Stimulated activated CD4-positive, alpha-beta T cell treated with anti-CD3 and anti-CD28 coated beads, Interleukin-1b, Interleukin-23, amount 100 ng/mL, for 48 hours (primary cell): ENCODE measurements at places on chromosomes 16 and 17.
A peak's percentile ranks its signal among the peaks of the same experiment; 100 is the strongest.

- no peak for DNase-seq
Measured at GRCh38 chr17:54666559-54666958, 234.1 kb upstream of the TOM1L1 start.

GRCh38 chr16:69182730-69183416 lies 4.1 kb upstream of the SNTB2 start:
- DNase-seq: no peak

GRCh38 chr17:75666959-75667790 lies at the start of the genes RECQL5 and SAP30BP:
TSS of gene RECQL5 (minus strand) at chr17:75667154. CDS start at chr17:75666557, 597 bp downstream.
TSS of gene SAP30BP (plus strand) at chr17:75667338. CDS start at chr17:75667373, 35 bp downstream.
- peak; percentile 98 for DNase-seq

DNA sequence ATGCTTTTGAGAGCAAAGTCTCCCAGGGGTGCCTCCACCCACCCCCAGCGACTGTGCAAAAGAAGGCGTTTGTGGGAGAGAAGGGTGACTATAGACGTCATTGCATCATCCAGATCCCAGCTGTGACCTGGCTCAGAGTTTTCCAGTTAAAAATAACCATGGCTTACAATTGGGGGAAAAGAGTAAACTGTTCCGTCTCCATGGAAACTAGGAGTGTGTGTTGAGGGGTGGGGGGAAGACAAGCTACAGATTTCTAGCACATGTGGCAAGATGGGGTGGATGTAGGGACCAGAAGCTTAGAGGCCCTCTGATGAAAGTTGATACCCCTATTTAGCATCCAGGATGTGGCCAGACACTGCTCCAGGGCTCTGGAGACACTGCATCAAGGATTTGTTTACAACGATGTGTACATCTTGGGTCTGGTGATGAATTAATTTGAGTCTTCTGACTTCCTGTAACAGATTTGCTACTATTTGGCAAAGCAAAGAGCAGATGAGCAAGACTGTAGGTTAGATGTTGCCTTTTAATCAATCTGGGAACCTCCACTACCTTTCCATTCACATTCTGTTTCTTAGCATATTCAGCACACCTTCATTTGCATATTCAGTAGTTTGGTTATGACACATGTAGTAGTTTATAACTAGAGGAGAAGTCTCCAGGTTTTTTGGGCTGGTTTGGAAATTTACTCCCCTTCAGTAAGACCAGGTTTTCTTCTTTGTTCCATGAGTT lies 6.2 kb upstream of the DUSP14 start:
- DNase-seq: no peak

DNA sequence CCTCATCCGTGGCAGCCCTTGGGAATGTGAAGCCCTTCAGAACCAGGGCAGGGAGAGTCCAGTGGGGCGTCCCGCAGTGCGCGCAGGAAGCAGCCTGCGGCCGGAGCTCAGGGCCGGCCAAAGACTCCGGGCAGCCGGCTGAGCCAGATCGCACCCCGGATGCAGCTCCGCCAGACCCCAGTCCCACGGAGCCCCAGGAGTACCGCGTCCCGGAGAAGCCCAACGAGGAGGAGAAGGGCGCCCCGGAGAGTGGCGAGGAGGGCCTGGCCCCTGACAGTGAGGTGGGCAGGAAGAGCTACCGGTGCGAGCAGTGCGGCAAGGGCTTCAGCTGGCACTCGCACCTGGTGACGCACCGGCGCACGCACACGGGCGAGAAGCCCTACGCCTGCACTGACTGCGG lies 6.9 kb downstream of the ZNF205 start:
- DNase-seq: no peak

- DNase-seq: no peak
Measured at GRCh38 chr16:58348986-58349385, 43.3 kb upstream of the GINS3 start.

GRCh38 chr16:85759136-85759535 lies 8.2 kb upstream of the C16orf74 start:
- DNase-seq: no peak

GRCh38 chr17:27324771-27325339 lies 30.9 kb downstream of the WSB1 start:
- DNase-seq: no peak

- DNase-seq: no peak
Measured at GRCh38 chr17:66383333-66383732, 80.9 kb downstream of the PRKCA start.

GRCh38 chr17:7839876-7840261 lies 5.9 kb downstream of the KDM6B start:
- DNase-seq: peak; percentile 45

- DNase-seq: no peak
Measured at GRCh38 chr16:87101903-87102302, 215.3 kb downstream of the C16orf95 start.

DNA sequence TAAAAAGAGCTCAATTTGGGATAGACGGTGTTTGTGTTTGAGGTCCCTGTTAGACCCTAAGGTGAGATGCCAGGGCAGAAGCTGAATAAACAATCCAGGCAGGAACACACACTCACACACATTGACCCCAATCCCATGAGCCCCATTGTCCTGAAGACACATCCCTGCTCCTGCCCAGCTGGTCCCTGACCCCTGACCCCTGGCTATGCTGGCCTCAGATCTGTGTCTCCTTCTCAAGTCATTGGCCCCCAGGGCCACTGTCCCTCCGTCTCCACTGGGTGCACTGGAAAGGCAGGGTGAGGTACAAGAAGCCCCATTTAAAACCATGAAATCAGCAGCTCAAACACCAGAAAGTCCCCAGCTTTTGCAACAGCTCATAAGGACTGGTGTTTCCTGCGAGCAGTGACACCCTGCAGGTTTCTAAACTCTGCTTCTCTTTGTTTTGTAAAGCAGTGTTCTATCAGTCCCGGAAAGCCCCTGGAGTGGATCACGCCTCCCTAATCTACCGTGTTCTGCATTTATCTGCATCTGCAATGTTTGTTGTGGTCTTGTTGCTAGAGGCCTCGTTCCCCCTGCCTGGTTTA lies 18.0 kb upstream of the ASGR2 start:
- peak; percentile 60 for DNase-seq

GRCh38 chr17:10156599-10156947 lies 41.8 kb downstream of the GAS7 start:
- no peak for DNase-seq

- no peak for DNase-seq
Measured at GRCh38 chr17:50634915-50635731, 442 bp downstream of the ABCC3 start.

DNA sequence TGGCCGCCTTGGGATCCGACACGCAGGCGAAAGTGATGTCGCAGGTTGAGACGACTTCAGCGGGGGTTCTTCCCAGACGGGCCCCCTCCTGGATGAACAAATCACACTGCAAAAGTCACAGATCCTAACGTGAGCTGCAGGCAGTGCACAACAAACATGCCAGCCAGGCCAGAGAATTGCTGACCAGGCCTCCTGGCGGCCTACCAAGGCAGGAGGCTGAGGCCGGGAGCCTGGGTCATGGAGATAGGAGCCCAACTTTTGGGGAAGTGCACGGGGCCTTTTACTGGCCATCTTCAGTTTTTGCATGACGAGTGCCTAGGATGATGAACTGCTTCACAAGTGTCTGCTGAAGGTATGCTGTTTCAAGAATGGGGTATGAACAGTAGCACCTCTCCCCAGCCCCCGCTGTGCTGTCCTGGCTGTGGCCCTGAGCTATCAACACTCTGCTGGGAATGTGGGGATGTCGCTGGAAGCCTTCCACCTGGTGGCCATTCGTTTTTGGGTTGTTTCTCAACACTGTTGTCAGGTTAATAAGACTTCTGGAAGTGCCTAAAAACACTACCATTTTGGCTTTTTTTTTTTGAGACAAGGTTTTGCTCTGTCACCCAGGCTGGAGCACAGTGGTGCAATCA lies 12.2 kb upstream of the ROGDI start:
- DNase-seq: no peak

- no peak for DNase-seq
Measured at GRCh38 chr16:927931-928330, 42.9 kb downstream of the LMF1 start.

DNA sequence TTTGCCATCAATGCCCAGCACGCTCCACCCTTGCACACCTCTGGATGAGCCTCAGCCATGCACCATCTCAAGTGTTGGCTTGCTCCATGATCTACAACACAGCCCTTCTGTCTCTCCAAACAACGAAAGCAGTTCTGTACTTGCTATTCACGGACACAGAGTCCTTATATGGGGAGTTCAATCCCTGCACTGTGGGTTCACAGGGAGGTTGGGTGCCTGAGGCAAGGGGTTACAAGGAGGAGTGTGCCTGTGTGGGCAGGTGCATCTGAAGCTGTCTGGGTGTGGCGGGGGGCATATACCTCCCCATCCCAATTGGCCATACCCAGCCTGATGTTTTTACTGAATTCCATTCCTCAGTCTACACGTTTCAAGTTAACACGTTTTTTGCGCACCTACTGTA lies 5.6 kb downstream of the RUNDC3A start:
- no peak for DNase-seq

GRCh38 chr16:78844682-78845081 lies 745.2 kb downstream of the WWOX start:
- DNase-seq: no peak
